ENCODE measurements at places on chromosomes 5 and 9.

- DNase-seq = no peak
Measured at GRCh38 chr9:94718936-94719335, 7.6 kb upstream of the AOPEP start.

- no peak for DNase-seq
Measured at GRCh38 chr5:157860898-157861890, 2.2 kb upstream of the CLINT1 start.

DNA sequence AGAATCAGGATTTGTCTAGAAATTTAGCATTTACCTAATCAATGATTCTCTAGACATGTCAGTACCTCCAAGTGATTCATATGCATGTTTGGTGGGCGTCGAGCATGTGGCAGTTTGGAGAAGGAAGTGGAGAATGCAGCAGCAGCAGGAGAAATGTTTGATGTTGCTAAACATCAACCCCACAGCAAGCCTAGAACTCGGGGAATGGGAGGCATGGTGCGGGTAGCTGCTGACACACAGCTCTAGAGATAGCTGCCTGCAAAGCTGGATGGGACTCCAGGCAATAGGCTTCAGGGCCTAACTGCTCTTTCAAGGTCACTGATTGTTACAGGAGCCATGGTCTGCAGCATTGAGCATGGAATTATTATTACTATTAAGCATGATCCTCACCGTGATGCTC is 137.3 kb downstream of the DOCK8 start:
- DNase-seq = no peak

- DNase-seq = no peak
Measured at GRCh38 chr9:132094314-132094791, 14.7 kb upstream of the MED27 start.

- no peak for DNase-seq
Measured at GRCh38 chr5:77073667-77074066, 13.4 kb downstream of the ZBED3 start.

GRCh38 chr5:136703706-136704105 is 338.4 kb upstream of the TRPC7 start:
- no peak for DNase-seq

GRCh38 chr5:137304226-137304874 is 194.8 kb downstream of the SPOCK1 start:
- no peak for DNase-seq
